AG08395 (cell line): ENCODE measurements at places on chromosomes 16 and 17.

DNA sequence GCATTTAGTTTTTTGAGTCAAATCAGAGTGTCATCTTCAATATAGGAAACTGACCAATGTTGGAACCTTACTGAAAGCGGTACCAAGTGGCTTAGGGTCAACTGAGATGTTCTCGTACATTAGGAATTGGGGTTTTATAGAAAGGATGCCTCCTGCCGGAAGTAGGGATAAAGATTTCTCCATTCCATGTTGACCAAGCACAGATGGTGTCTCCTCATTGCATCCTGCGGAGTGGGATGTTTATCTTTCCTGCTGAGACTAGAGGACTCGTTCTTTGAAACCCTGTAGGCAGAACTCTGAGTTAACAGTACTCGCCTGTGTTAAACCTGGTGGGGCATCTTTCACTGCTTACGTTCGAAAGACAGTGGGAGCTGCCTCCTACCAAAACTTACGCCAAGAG, 1.4 kb downstream of the SHISA6 start:
- DNase-seq, result no peak

- no peak for DNase-seq
These were observed 5.4 kb upstream of the RNF222 start for GRCh38 chr17:8402921-8403536.

DNA sequence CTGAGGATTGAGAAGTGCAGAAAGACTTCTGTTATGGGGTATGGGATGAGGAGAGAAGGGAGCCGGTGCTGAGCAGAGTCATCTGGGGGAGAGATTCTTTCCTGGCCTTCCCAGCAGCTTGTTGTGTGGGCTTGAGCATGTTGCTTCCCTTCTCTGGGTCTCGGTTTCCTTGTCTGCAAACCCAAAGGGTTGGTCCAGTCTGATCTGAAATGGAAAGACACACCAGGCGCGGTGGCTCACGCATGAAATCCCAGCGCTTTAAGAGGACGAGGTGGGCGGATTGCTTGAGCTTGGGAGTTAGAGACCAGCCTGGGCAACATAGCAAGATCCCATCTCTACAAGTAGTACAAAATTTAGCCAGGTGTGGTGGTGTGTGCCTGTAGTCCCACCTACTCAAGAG, 6.0 kb downstream of the SOCS3 start:
- DNase-seq, result no peak

DNA sequence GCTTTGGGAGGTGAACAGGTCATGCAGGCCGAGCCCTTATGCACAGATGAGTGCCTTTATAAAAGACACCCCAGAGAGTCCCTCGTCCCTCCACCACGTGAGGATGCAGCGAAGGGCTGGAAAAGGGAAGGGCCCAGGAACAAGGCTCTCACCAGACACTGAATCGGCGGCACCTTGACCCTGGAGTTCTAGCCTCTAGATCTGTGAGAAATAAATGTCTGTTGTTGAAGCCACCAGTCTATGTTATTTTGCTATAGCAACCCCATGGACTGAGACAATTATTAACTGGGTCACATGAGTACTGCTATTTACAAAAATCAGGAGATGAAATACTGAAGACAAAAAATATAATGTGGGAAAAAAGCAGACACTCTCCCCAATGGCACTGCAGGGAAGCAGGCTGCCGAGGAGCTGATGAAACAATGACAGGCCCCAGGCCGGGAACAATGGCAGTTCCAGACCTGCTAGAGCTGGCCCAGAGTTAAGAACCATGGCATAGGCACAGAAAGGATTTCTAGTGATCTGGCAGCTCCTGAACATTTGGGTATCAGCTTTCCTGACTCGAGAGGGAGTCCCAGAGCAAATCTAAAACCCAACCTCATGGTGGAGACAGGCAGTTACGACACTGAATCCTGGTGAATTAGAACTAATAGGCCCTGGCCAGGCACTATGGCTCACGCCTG, 17.8 kb upstream of the GGA2 start:
- DNase-seq, result no peak

- DNase-seq, result no peak
These were observed 12.7 kb upstream of the HERPUD1 start for GRCh38 chr16:56919099-56919800.

GRCh38 chr17:74756891-74757290, 8.5 kb downstream of the NHERF1 start:
- no peak for DNase-seq

GRCh38 chr16:84673561-84673960, 25.2 kb downstream of the KLHL36 start:
- no peak for DNase-seq

DNA sequence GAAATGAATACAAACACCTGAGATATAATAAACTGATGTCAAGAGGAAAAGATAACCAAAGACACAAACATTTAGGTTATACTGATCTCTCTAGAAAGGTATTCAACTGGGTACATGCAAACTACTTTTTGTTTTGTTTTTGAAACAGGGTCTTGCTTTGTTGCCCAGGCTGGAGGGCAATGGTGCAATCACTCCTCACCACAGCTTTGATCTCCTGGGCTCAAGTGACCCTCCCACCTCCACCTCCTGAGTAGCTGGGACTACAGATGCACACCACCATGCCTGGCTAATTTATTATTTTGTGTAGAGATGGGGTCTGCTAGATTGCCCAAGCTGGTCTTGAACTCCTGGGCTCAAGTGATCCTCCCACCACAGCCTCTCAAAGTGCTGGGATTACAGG, 38.1 kb downstream of the TEKT5 start:
- DNase-seq, result no peak

DNA sequence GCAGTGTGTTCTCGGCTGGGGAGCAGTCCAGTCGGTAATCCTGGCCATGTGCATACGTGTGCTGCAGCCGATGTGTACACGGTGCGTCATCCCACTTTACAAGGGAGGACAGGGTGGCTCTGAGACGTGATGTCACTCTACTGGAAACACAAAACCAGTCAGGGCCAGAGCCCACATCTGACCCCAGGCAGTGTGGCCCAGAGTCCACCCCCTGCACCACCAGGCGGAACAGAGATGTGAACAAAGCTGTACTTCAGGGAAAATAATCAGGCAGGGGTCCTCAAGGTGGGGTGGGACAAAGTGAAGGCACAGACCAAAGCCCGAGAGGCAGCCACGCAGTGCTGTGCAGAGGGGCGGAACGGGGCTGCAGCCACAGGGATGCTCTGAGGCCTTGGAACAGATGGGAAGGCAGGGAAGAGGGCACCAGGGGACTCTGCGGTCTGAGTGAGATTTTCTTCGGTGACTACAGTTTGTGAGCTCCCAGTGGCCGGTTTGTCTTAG, 181.5 kb downstream of the ZNF423 start:
- peak; percentile 62 for DNase-seq

GRCh38 chr17:10429421-10430045, 7.8 kb upstream of the MYH8 start:
- DNase-seq, result peak; percentile 38

GRCh38 chr17:59696682-59697277, 10.4 kb downstream of the PTRH2 start:
- DNase-seq, result no peak

DNA sequence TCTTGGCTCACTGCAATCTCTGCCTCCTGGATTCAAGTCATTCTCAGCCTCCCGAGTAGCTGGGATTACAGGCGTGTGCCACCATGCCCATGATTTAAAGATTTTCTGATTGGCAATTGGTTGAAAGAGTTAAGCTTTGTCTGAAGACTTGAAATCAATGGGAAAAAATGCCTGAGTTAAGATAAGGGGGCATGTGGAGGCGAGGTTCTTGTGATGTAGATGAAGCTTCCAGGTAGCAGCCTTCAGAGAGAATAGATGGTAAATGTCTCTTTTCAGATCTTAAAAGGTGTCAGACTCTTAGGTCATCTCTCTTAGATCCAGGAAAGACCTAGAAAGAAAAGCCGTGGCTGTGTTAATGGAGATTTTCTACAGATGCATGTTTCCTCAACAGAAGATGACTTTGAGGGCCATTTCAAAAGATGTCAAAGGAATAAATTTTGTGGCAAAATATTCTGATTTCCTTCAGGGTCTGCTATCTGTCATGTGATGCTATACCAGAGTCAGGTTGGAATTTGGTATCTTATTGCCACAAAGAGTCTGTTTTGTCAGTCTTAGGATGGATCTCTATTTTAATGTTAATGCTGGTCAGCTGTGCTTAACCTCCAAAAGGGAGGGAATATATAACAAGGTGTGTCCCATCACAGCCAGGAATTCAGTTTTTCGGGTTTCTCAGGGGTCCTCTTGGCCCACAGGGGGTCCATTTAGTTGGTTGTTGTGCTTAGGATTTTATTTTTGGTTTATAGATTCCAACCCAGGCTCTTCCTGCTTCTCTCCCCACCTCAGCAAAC, 58.3 kb upstream of the AKTIP start:
- DNase-seq, result no peak

DNA sequence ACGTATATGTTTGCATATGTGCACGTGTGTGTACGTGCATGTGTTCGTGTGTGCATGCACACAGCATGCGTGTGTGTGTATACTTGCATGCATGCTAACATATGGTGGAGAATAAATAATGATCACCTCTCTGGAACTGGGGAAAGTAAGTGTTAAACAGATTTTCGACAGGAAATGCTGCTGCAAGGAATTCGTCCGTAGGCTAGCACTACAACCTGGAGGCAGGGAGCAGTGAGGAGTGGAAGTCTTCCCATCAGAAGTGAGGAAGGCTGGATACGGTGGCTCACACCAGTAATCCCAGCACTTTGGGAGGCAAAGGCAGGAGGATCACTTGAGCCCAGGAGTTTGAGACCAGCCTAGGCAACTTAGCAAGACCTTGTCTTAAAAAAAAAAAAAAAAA, 4.8 kb upstream of the CSNK1D start:
- no peak for DNase-seq

- no peak for DNase-seq
These were observed 183.9 kb upstream of the HSBP1 start for GRCh38 chr16:83623892-83624291.

DNA sequence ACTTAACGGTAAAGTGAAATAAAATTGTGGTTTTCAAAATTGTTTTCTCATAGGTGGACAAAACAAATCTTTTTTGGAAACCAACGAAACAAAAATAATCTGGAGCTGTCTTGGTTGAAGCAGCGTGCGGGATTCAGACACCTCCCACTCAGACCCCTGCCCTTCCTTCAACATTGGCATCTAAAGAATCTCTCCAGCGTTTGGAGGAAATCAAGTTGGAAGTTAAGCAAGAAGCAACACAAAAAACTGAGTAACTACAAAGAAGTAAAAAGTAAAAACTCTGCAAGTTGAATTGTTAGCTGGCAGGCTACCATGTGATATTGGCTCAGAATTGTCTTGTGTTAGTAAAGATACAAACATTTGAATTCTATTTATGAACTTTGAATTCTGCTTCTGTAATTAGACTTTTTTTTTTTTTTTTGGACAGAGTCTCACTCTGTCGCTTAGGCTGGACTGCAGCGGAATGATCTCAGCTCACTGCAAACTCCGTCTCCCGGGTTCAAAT, 361.0 kb upstream of the PMFBP1 start:
- DNase-seq, result no peak

DNA sequence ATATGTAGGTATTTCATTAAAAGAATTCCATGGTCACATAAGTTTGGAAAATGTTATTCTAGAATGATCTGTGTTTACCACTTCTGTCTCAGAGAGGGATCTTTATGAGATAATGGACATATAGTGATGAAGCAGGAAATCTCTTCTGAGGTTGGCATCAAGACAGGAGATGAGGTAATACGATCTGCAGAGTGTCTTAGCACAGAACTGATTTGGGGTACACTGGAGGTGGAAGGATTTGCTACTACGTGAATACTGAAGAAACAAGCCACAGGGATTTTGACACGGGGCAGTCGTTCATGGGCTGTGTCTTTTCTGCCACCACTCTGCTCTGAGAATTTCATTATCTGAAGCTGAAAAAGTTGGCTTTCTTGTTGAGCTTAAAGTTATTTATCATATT, 5.5 kb downstream of the CBFB start:
- no peak for DNase-seq

DNA sequence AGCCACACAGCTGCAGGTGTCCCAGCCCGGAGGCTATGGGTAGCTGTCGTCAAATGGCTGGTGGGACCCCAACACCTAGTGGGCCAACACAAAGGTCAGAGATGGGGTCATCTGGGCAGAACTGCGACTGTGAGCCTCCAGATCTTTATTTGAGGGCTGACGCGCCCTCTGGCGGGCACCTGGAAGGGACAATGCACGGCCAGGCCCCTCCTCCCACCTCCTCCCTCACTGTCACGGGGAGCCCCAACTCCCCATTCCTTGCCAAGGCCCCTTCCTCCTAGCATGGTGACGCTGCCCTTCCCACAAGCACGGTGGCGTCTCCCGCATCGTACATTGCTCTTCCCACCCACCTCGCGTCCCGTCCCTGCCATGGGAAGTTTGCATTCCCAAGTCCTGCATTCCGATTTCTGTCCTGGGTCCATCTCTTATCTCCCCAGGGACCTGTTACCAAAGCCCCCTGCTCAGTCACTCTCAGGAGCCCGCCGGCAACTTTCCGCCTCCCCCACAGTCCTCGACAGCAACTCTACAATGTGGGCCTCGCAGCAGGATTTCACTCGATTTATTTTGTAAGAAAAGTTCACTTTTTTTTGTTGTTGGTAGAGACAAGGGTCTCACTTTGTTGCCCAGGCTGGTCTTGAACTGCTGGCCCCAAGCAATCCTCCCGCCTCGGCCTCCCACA, 1.0 kb downstream of the TLE7 start:
- DNase-seq, result no peak

GRCh38 chr17:45393411-45393810, 39.3 kb downstream of the ARHGAP27 start:
- DNase-seq, result no peak

- peak; percentile 24 for DNase-seq
These were observed 286.7 kb downstream of the IRX3 start for GRCh38 chr16:53999841-54000240.

- no peak for DNase-seq
These were observed 80.4 kb downstream of the PGS1 start for GRCh38 chr17:78458736-78459335.

- DNase-seq, result peak; percentile 32
These were observed 12.1 kb upstream of the CCL8 start for GRCh38 chr17:34307110-34307509.

DNA sequence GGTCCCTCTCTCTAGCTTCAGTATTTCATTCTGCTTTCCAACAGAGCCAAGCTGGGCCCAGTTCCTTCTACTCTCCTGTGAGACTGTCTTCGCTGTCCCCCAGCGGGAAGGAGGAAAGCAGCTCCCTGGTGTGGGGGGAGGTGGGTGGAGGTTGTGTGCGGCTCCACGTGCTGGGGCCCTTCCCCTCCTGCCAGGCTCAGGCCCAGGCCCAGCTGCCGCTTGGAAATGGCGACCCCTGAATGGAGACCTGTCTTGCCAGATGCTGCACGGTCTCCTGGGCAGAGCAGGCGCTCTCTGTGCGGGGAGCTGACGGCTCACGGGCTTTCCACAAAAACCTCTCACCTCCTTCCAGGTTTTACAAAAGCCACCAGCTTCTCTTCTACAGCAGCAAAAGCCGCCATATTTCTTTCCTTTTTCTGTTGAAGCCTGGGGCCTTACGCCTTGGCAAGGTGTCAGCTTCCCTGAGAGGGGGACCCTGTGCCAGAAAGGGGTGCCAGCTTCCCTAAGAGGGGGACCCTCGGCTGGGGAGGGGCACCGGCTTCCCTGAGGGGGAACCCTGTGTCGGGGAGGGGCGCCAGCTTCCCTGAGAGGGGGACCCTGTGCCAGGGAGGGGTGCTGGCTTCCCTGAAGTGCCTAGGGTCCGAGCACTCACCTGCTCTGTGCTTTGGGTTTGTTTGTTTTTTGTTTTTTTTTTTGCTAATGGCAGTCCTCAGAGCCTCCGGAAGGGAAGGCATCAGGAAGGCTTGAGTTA, 47.5 kb downstream of the ZNF778 start:
- no peak for DNase-seq

GRCh38 chr16:67843343-67843765, 1.2 kb downstream of the THAP11 start:
- peak; percentile 21 for DNase-seq
